T-helper 2 cell (primary cell): ENCODE measurements at places on chromosomes 6 and 20.

DNA sequence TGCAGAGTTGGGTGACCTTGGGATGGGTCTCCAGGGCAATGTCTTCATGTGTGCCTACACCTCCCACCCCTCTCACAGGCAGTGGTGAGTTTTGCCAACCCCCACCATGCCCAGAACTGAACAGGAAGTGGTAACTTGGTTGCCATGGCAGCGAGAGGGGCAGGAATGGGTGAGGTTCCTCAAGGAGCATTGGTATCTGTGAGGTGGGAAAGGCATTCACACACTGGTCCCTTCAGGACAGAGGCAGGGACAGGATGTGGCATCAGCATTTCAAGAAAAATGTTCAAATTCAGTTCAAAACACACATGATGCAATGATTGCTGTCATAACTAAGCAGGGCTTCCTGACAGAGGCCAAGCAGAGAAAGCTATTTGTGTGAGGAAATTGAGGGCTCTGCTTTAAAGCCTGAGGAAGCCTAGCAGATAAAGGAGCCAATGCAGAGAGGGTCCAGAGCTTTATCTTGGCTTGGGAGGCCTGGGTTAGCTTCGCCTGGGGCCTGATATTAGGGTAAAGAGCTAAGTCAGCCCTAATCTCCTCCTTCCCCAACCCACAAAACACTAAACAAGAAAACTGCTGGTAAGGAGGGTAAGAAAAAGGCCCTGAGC lies 551 bp downstream of the TREML2 start:
- peak; percentile 21 for DNase-seq

DNA sequence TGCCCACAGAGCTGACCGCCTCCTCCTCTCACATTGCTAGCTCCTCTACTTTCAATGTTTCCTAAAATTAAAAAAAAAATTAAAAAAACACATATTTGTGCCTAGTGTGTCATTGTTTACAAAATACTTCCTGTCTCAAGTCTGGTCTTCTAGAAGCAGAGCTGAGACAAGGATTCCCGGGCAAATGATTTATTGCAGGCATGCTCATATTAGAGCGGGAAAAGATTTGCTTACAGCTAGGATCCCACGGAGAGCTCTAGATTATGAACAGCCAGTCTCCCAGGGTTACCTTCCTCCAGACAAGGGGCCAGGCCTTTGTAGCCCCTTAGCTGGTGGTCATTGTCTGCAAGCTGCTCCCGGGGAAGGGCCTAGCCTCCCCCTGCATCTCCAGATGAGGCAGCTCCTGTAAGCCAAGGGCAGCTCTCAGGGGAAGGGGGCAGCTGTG lies 9.4 kb downstream of the PACSIN1 start:
- DNase-seq: no peak

- no peak for DNase-seq
Observed at GRCh38 chr6:122657601-122658000, 47.4 kb downstream of the PKIB start.

GRCh38 chr6:61538801-61539200 lies 747.2 kb downstream of the KHDRBS2 start:
- no peak for DNase-seq

DNA sequence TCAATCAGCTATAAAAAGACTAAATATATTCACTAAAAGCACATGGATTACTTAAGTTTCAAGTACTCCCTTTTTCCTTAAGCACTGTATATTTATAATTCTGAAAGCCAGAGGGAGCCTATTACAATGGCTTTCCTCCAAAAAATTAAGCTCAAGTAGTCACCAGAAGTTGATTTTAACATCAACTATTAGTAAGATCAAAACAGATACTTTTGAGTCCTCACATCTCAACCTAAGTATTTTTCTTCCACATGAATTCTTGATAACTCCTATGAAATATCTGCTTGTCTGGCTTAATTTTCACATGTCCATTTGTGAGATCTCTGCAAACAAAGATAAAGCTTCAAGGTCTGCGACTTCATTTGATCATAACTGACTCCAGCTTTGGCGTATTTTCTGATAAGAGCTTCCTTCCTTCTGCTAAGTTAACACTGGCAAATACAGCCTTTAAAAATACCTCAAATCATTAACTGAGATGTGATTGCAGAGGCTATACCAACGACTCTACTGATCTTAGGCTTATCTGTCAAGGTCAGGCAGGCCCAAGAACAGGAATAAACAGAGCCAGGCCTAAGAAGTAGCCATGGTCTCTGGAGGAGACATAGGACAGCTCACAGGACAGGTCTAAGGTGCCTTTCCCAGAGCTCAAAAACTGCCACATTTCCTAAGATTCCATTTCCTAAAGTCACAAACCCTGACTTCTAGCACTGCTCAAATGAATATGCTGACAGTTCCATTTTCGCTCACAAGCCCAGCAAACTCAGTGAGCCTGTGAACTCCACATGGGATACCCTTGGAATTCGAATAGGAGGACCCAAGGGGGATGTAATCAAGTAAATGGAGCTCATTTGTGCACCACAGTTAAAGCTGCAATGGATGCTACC lies 10.0 kb downstream of the SNX5 start:
- no peak for DNase-seq

DNA sequence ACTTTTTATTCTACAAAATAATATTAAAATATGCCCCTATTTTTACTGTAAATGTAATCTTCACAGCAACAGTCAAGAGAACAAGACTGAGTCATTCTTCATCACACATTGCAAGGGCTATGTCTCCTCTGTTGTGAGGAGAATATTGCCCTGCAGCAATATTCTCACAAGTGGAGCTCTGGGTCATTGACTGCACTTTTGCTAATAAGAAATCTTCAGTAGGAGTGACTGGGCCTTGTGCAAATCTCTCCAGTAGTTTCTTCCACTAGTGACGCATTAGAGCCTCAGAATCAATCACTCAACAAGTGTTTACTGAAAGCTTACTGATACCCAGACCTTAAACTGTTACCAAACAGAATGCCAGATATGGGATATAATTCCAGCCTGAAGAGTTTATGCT lies 49.1 kb downstream of the LAMA2 start:
- no peak for DNase-seq

DNA sequence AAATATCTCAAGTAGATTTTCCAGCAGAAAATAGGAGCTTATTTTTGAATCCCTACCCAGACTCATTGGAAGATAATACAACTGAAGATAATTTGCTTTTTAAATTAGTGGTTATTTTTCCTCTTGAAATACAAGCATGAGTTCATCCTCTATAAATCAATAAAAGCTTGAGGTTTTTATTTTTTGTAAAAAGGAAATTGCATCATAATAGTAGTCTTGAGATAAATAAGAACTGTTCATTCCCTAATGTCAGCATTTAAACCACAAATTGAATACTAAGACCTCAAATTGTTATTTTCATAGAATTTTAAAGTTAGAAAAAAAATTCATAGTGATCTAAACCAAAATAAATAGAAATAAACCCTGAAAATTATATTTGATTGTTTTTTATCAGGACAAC lies 719.1 kb downstream of the CD109 start:
- no peak for DNase-seq

DNA sequence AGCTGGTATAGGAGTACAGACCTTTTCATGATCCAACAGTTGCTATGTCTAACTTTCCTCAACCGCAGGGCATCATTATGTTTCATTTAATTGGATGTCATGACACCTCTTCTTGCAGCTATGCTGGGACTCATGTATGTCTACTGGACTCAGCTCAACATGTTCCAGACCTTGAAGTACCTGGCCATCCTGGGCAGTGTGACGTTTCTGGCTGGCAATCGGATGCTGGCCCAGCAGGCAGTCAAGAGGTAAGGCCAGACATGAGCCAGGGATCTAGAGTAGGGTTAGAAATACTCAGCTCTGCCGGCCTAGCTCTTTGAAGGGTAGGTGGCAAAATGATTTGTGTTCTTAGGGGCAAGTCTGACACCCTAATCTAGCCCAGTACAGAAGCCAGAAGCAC lies 25.2 kb downstream of the GHRH start:
- DNase-seq: no peak

DNA sequence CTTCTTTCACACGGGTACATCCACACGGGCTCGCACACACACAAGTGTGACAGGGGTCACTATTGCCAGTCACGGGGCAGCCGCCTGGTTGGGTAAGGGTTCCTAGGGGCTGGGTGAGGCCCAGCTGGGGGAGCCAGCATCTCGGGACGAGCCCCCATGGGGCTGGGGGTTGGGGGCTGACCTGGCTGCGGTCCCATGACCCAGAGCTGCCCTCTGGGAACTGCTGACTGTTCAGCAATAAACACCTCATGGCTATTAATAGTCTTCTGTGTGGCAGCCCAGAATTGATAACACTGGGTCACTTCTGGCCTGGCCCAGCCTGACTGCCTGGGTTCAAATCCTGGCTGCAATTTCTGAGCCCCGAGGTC lies 23.8 kb downstream of the VEGFA start:
- DNase-seq: no peak

DNA sequence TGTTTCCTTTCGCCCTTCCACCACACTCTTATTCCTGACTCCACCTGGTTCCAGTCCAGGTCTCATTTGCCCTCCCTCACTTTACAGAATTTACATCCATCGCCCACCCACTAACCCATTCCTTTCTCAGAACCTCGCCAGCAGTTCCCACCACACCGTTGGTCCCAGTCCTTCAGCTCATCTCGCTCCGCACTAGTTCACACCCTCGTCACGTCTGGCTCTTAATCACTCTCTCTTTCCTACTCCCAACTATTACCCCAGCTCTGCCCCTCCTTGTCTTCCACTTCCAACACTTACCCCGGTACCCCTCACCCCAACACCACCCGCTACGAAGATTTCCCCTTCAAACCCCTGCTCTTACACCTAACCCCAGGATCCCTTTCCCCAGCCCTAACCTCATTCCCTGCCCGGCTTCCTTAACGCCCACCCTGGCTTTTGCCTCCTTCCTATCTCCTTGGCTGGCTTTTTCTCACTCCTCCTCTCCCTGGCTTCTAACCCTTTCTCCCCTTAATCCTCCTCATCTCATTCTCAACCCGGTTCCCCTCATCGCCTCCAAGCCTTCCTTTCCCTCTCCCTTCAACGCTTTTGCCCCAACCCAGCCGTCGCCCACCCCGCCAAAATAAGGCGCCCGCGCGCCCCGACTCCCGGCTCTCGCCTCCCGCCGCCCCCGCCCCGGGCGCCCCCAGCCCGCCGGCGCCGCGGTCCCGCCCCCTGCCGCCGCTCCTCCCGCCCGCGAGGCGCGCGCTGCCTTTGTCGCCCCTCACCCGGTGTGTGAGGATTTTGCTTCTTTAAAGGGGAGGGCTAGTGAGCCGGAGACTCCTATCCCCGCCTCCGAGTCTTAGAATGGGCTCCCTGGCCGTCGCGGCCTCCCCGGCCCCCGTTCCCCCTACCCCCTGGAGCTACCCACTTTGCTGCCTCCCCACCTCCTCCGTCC lies 542 bp downstream of the USP49 start:
- DNase-seq: no peak

DNA sequence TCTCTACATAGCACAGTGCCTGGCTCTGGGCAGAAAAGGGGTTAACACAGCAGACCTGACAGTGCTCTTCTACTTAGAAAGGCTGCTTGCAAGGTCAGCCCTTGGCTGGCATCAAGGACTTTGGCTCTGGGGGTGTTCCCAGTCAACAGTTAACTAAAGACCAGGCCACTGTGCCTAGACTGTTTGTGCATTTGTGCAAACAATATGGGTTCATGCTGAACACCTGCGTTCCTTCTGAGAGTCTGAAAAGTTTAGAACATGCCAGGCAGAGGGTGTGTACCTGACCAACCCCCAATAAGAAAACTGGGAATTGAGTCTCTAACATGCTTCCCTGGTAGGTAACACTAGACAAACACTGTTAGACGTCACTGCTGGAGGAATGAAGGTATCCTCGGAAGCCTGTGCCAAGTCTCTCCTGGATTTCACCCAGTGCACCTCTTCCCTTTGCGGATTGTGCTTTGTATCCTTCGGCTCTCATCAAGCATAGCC lies 110.7 kb downstream of the PDE10A start:
- DNase-seq: no peak
